ENCODE measurements at places on chromosomes 13 and 19.

DNA sequence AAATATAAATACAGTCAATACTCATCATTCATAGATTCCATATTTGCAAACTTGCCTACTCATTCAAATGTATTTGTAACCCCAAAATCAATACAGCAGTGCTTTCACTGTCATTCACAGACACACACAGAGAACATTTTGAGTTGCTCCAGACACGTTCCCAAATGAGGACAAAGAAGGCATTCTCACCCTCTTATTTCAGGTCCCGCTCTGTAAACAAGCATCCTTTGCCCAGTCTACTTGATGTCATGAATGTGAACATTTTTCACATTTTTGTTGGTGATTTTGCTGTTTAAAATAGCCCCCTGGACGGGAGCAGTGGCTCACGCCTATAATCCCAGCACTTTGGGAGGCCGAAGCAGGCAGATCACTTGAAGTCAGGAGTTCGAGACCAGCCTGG lies 15.5 kb downstream of the C19orf47 start:
- DNase-seq, result no peak

DNA sequence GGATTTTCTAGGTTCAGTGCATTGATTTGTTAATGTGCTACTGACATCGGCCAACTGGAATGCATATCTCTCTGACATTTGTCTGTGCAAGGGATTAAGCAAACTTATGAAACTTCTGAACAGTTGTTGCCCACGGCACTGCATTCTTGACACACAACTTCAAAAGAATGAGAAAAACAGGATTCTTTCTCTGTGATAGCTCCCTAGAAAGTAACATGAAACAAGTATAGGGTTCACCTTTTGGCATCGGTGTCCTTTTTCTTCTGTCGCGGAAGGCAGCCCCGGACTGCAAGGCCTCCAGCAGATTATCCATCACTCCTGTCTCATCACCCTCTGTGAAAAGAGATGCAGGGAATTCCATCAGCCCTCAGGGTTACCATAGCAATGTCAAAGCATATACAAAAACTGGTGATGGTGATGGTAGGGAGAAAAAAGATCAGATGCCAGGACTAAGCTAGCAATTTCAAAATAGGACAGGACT lies 389.2 kb downstream of the DIAPH3 start:
- peak; percentile 38 for DNase-seq

- no peak for DNase-seq
These were observed 169.2 kb upstream of the NBEA start for GRCh38 chr13:34772881-34773280.

DNA sequence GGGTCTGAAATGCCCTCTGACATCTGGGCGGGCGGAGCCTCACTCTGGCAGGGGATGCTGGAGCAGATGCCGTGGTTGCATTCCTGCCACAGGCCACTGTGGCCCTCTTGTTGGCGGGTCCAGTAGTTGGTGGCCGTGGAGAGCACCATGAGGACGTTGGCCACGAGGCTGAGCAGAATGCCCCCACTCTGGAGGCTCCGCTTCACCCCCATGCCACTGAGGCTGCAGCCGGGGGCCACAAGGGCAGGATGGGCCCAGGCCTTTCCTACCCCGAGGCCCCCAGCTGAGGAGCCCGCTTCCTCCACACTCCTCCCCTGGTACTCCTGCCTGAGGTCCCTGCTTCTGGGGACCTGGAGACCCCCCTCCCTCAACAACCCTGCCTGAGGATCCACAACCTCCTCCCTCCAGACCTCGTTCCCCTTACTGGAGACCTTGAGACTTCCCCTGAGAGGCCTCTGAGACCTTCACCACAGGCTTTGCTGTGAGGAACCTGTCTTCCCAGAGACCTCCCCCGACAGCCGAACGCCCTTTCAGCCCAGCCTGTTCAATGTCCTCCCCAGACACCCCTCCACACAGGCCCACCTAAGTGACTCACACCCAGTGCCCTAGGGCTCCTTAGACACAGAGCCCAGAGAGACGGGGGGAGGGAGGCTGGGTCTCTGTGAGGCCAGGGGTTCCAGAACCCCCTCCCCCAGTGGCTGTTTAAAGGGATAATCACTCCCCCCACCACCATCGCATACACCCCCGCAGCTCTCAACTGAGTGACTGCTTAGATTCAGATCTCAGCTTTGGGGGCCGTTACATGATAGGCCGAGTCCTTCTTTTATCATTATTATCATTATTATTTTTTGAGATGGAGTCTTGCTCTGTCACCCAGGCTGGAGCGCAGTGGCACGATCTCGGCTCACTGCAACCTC lies at the start of gene CLDND2:
CLDND2 (minus strand) TSS at position 638 of the 917 bp plus-strand sequence; CDS start at position 212, 426 bp downstream.
- no peak for DNase-seq

GRCh38 chr13:34294483-34295129 lies 476.7 kb downstream of the RFC3 start:
- DNase-seq, result no peak

DNA sequence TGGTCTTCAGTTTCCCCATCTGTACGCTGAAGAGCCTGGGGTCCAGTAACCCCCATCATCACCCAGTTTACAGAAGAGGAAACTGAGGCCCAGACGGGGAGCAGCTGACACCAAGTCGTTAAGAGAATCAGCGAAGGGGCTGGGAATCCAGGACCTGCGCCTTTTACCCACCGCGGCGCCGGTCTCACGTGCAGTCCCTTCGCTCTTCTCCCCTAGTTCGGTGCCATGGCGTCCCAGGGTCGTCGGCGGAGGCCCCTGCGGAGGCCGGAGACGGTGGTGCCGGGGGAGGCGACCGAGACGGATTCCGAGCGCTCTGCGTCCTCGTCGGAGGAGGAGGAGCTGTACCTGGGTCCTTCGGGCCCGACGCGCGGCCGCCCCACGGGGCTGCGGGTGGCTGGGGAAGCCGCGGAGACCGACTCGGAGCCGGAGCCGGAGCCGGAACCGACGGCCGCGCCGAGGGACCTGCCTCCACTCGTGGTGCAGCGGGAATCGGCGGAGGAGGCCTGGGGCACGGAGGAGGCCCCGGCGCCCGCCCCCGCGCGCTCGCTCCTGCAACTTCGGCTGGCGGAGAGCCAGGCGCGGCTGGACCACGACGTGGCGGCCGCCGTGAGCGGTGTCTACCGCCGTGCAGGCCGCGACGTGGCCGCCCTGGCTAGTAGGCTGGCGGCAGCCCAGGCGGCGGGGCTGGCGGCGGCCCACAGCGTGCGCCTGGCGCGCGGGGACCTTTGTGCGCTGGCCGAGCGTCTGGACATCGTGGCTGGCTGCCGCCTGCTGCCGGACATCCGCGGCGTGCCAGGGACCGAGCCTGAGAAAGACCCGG lies 698 bp downstream of the BLOC1S3 start:
- DNase-seq, result no peak

DNA sequence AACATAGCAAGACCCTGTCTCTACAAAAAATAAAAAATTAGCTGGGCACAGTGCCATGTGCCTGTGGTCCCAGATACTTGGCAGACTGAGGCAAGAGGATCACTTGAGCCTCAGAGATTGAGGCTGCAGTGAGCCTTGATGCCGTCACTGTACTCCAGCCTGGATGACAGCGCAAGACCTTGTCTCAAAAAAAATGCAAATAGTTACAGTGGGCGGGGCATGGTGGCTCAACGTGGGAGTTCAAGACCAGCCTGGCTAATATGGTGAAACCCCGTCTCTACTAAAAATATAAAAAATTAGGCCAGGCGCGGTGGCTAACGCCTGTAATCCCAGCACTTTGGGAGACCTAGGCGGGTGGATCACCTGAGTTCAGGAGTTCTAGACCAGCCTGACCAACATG lies 8.5 kb downstream of the PGLS start:
- no peak for DNase-seq

DNA sequence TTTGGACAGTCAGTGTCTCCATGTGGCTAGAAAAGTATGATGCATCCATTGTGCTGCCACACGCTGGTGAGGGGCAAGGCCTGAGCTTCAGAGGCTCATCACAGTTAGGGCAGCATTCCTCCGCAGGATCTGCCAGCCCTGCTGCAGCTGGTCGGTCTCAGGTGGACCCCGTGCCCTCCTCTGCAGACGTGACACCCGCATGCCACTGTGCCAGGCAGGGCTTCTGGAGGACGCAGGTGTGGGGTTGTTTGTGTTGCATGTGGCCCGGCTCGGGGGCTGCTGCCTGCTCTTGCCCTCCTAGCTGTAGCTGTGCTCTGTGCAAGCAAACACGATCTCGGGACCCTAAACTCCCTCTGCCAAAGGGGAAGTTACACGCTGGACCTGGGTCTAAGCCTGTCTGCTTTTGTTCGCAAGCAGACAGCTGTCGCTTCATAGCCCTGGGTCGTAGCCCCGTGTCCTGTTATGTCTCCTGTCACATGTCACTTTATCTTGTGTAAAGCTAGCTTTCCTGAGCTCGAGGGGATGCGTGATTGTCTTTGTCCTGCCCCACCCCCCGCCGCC lies 45.3 kb downstream of the SLC7A9 start:
- no peak for DNase-seq

DNA sequence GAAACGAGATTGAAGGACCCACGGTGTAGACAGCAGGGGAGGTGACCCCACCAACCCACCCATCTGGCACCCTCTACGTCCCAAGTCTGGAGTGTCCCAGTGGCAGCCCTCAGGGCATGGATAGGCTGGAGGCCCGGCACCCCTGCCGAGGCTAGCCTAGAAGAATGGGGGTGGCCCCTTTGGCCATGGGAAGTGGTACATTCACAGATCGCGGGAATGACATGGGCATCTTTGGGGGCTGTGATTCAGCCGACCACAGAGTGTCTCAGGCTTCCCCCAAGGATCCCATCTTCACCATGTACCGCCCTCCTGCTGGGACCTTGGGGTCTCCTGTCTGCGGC lies 11.3 kb upstream of the MKNK2 start:
- DNase-seq, result no peak

DNA sequence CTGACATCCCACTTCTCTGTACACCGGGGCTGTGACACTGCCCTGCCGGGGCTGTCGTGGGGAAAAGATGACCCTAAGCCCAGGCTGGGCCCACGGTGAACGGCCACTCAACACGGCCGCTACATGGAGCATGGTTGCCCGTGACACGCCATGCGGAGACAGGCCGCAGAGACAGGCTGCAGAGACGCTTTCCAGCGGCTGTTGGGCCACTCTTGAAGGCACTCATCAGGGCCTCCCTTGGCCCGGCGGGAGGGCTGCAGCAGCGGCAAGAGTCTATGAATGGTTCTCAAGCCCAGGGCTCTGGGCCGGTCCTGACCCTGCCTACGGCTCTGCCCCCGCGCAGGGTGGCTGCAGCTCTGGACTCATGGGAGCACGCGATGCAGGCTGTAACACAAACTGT lies 22.1 kb downstream of the ADPRHL1 start:
- no peak for DNase-seq

DNA sequence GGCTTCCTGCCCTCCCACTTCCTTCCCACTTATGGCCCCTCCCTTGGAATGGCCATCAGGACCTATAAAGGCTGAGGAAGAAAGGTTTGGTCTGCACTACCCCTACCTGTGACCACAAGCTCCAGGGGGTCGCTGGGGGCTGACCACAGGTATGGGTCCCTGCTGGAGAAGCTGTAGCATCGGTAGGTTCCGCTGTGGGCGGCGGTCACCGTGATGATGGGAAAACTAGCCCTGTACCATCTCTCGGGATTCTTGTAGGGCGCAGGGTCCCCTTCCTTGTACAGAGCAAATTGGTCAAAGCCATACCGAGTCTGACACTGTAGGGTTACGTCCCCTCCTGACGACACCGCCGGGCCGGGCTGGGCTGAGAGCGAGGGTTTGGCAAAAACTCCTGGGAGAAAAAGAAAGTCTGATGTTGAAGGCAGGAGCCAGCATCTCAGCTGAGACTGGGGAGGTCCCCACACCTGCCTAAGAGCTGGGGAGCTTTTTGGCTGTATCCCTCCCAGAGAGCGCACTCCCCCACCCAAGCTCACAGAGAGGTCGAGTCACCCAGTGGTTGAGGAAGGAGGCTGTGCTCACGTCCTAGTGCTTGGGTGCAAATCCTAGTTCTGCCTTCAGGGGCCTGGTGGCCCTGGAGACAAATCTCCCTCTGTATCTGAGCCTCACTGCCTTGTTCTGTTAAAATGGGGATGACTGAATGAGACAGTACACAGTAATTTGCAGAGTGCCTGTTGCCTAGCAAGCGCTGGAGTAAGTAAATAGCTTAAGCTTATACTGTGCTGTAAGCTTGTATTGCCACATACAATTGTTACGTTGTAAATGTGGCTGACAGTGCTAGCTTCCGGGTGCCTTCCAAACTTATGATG lies 10.4 kb downstream of the GP6 start:
- DNase-seq, result no peak

Data from kidney glomerular epithelial cell (primary cell).